ENCODE measurements at places on chromosomes 11 and 22. TPM values are rescaled to one million over a fixed set of nuclear protein-coding genes. Genes with fewer than 3 reads are reported as not detected.

GRCh38 chr11:65579291-65579690 lies 3.4 kb downstream of the EHBP1L1 start:
- H3K36me3 ChIP-seq: peaks cover 2% of the 10 kb centered on the region
- H3K27me3 ChIP-seq: no peaks in the 10 kb centered on the region
- peaks cover 26% of the 10 kb centered on the region for H3K4me1 ChIP-seq

DNA sequence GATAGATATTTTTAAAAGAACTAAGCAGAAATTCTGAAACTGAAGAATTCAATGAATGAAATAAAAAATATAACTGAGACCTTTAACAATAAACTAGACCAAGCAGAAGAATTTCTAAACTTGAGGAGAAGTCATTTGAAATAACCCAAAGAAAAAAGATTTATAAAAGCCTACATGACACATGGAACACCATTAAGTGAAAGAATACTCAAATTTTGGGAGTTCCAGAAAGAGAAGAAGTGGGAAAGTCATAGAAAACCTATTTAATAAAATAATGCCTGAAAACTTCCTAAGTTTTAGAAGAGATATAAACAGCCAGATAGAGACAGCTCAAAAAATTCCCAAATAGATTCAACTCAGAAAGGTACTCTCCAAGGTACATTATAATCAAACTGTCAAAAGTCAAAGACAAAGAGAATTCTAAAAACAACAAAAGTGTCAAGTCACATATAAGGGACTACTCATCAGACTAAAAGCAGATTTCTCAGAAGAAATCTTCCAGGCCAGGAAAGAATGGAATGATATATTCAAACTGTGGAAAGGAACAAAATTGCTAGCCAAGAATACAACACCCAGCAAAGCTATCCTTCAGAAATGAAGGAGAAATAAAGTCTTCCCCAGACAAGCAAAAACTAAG lies 72.9 kb upstream of the GNAZ start:
- H3K27ac ChIP-seq: no peak overlapping the region
- no peak overlapping the region for H3K4me3 ChIP-seq
- no peak for DNase-seq
- no peaks in the 10 kb centered on the region for H3K27me3 ChIP-seq

PLAAT5 gene
- not detected for total RNA-seq

DNA sequence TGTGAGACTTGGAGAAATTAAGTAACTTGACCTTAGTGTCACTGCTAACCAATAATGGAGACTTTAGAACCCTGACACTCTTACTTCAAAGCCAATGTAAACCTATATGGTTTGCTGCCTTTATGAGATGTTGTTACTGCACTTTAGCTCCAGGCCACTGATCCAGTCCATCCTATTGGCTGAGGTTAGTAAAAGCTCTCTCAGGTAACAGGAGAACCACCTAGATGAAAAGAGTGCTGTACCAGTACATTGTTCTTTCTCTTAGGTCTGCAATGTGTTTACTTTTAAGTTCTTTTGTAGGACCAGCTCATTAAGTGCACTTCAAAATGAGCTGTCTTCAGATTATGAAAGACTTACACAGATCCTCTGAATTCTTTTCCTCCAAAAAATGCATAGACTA lies 994.0 kb upstream of the FAT3 start:
- no peak overlapping the region for H3K4me3 ChIP-seq
- H3K27ac ChIP-seq: no peak overlapping the region
- H3K4me1 ChIP-seq: no peaks in the 10 kb centered on the region
- no peaks in the 10 kb centered on the region for H3K27me3 ChIP-seq
- no peak for DNase-seq

DNA sequence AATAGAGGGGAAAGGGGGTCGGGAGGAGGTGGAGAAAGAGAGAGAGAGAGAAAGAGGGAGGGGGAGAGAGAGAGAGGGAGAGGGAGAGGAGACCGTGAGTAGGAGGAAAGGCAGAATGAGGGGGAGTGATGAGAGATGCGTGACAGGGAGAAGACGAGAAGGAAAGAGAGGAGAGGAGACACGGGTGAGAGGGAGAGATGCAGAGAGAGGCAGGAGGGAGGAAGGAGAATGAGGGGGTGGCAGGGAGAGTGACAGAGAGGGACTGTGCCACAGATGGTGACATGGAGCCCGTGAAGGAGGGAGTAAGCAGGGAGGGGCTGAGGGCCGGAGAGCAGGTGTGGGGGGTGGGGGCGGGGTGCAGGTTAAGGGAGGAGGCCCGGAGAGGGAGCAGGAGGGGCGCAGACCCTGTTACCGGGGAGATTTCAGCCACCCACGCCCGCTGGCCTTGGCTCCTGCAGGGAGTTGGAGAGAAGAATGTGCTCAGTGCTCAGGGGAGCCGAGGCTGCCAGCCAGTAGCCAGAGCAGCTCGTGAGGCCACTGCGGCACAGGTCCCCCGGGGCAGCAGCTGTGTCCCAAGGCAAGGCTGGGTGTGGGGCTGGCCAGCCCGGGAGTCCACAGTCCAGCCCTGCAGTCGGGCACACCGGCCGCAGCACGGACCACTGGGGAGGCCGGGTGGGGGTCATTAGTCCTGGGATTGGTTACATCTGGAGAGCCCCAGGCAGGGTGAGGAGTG lies at the start of gene SSTR3:
TSS of gene SSTR3 (minus strand) at position 304 of the 733 bp plus-strand sequence. CDS start 4,674 bp downstream, outside the sequence.
- H3K4me3 ChIP-seq: no peak within 1 kb of the TSS

PDE2A gene
- 7.6 TPM for total RNA-seq

DNA sequence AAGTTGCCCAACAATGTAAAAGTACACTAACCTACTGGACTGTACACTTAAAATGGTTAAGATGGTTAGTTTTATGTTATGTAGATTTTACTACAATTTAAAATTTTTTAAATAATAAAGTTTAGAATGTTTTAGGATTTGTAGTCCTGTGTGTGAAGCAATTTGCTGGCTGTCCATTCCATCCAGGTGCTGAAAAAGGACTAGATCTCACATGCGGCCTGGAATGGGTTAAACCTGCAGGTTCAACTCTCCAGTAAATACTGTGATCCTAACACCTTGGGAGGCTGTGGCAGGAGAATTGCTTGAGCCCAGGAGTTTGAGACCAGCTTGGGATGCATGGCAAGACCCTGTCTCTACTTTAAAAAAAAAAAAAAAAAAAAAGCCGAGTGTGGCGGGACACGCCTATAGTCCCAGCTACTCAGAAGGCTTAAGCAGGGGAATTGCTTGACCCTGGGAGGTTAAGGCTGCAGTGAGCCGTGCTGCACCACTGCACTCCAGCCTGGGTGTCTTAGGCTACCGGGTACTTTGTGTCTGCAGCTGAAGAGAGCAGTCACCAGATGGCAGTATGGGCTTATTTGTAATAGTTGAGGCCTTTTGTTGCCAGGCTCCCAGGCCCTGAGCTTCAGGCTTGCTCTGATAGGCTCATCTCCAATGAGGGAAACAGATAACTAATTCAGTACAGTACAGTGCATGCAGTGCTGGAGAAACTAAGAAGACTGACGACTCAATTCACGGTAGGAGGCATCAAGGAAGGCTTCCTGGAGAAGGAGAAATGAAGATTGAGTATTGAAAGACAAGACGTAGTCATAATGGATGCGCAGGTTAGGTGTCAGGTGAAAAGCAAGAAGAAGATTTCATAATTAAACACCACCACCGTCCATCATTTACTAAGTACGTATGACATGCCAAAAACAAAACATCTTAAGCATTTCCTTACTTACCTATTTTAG lies 64.7 kb upstream of the ASPHD2 start:
- H3K4me3 ChIP-seq: no peak overlapping the region
- H3K36me3 ChIP-seq: no peaks in the 10 kb centered on the region
- H3K27me3 ChIP-seq: 0 out of 2 replicates have a peak, but pooled peaks cover 3% of the 10 kb centered on the region
- DNase-seq: peak; percentile 79

DNA sequence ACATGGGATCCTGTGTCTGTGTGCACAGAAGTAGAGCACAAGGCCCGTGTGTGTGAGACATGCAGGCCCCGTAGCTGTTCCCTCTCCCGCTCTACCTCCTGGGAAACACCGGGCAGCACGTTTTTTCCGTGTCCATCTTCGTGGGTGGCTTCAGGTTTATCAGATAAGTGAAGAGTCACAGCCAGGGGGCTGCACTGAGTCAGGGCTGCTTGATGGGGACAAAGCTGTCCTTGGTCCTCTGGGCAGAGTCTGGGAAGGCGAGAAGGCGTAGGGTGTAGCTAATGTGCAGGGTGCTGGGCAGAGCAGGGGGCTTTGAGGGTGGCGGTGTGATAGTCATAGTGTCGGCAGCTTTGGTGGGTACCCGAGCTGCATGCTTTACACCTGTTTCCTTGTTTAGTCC lies 23.7 kb downstream of the INCENP start:
- H3K4me1 ChIP-seq: no peaks in the 10 kb centered on the region
- no peak overlapping the region for H3K4me3 ChIP-seq
- no peaks in the 10 kb centered on the region for H3K27me3 ChIP-seq
- no peak for DNase-seq
- H3K36me3 ChIP-seq: peaks cover 53% of the 10 kb centered on the region
- no peak overlapping the region for H3K27ac ChIP-seq

- no peak overlapping the region for H3K27ac ChIP-seq
- no peaks in the 10 kb centered on the region for H3K4me1 ChIP-seq
- DNase-seq: no peak
- no peaks in the 10 kb centered on the region for H3K36me3 ChIP-seq
These were observed 24.0 kb downstream of the RAB30 start for GRCh38 chr11:83047515-83048225.

All from HCT116 (cell line).